ENCODE measurements at places on chromosomes 6 and 20.
A peak's percentile ranks its signal among the peaks of the same experiment; 100 is the strongest.

GRCh38 chr6:130965656-130966055 lies 97.4 kb downstream of the EPB41L2 start:
- DNase-seq, result no peak

GRCh38 chr6:166515072-166515810 lies 71.2 kb downstream of the RAMACL start:
- no peak for DNase-seq

DNA sequence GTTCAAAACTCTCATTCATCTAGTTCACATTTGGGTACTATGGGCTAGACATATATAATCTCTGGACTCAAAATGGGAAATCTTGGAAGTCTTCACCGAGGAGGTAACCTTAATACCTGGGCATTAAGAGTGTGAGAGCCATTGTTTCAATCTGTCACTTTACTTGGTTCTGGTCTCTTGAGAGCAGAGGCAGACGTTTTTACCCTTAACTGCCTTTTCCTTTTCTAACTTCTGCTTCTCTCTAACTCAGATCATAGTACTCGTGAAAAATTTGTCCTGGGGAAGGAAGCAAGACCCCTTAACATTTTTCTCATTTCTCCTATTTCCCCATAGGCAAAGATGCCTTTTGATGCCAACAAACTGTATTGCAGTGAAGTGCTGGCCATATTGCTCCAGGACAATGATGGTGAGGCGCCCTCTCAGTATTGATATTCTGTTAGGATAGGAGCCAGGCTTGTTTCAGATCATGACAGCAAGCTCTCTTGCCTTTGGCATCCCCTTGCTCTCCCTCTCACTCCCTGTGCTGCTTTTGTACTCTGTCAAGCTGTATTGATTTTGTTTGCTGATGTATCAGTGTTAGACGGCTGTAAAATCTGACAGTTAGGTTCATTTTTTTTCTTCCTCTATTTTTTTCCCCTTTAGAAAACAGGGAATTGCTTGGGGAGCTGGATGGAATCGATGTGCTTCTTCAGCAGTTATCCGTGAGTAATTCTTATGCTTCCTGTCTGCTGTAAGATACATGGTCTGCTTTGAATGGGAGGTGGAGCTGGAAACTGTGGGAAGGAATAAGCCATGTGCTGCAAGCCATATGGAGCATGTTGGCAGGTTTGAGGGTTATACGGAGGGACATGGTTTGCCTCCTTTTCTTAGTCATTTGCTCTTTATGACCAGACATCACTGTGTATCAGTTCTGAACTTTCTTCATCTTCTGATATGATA lies 83.5 kb downstream of the CTNNBL1 start:
- DNase-seq, result no peak

DNA sequence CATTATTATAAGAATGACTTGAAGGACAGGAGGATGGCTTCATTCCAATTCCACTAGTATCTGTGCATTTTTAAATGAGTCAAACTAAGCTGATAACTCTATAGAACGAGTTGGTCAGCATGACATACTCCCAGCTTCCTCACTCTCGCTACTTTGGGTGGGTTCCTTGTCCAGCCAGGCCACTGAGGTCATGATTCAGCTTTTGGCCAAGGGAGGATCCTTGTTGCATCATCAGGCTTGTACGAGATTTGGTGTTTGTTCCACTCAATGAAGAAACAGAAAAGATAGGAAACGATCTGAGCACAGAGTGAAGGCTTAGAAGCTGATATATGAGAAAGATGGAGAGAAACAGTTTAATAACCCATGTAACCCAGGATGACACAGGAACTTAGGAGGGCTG lies 19.8 kb downstream of the NEDD9 start:
- DNase-seq, result no peak

DNA sequence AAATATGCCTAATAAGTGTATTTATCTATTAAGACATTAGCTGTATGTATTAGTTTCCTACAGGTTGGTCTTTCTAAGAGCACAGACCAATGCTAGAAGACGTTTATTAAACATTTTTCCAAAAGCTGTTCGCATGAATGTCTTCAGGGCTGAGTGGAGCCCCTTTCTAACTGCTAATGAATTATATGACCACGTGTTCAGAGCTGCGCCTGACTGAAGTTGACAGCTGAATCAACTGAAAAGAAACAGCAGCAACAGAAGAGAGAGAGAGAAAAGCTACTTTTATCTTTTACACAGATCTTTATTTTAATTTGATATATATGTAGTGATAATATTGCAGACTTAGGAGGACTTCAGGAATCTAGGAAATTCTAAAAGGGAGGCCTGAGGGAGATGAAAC lies 75.2 kb upstream of the ARID1B start:
- no peak for DNase-seq

- DNase-seq, result no peak
Measured at GRCh38 chr6:37099442-37099841, 70.5 kb upstream of the PIM1 start.

DNA sequence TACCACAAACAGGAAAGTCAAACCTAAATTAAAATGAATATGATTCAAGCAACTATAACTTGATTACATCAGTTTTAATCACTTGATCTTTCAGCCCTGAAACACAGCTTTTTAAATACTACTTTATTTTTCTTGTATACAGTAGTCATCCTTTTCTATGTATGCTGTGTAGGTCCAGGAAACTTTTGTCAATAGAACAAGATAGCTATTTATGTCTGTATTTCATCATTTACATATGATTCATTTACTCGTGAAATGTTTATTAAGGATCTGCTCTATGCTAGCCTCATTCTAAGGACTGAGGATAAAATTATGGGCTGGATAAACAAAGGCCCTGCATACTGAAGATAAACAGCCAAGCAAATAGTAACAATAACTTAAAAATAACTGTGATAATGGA lies 930.2 kb downstream of the TFAP2A start:
- DNase-seq, result no peak

- DNase-seq, result no peak
Measured at GRCh38 chr6:72792692-72793091, 170.8 kb downstream of the KCNQ5 start.

GRCh38 chr6:34295721-34296120 lies 46.9 kb upstream of the SMIM29 start:
- peak; percentile 50 for DNase-seq

- DNase-seq, result no peak
Measured at GRCh38 chr6:163773646-163774045, 359.1 kb downstream of the QKI start.

GRCh38 chr20:10542442-10542841 lies 107.3 kb downstream of the SLX4IP start:
- no peak for DNase-seq

DNA sequence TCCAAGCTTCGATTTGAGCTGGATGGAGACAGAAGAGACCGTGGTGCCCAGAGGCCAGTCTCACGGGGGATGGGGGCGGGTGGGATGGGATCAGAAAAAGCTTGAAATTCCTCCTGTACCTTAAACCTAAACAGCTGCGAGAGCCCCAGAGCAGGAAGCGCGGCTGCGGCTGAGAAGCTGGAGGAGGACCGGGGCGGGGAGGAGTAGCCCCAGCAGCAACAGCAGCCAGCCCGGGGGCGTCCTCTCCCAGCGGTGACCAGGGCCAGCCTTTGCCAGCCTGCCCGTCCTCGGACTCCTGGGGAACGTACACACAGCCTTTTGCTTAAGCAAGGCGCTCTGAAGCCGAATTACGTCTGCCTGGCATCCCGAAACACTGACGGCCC lies 17.4 kb upstream of the PRDM13 start:
- no peak for DNase-seq

GRCh38 chr6:11190625-11191245 lies 41.7 kb downstream of the NEDD9 start:
- no peak for DNase-seq

DNA sequence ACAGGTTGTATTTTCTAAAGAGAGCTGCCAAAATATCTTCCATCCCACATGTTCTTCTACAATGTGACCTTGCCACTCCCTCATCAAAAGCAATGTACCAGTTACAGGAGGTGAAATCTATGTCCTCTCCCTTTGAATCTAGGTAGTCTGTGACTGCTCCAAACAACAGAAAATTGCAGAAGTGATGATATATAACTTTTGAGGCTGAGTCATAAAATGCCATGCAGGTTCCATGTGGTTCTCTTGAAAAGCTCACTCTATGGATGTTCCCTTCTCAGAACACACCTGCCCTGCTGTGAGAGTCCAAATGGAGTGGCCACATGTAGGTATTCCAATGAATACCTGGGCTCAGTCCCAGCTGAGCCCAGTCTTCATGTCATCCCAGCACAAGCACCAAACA lies 16.9 kb upstream of the PHIP start:
- DNase-seq, result no peak

GRCh38 chr6:88964509-88964908 lies 1.1 kb upstream of the RNGTT start:
- DNase-seq, result no peak

DNA sequence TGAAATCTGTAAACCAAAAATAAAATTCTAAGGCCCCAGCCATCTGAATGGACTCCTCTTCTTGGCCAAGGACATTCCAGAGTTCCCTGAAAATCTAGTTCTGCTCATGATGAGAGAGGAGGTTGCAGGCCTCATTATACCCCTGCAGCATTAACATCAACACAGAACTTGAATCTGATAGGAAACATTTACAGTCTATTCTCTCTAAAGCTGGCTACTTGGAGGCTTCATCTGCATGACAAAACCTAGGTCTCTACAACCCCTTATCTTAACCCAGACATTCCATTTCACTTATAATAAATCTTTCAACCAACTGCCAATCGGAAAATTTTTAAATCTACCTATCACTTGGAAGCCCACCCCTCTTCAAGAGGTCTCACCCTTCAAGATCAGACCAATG lies 15.7 kb downstream of the RTN4IP1 start:
- no peak for DNase-seq

DNA sequence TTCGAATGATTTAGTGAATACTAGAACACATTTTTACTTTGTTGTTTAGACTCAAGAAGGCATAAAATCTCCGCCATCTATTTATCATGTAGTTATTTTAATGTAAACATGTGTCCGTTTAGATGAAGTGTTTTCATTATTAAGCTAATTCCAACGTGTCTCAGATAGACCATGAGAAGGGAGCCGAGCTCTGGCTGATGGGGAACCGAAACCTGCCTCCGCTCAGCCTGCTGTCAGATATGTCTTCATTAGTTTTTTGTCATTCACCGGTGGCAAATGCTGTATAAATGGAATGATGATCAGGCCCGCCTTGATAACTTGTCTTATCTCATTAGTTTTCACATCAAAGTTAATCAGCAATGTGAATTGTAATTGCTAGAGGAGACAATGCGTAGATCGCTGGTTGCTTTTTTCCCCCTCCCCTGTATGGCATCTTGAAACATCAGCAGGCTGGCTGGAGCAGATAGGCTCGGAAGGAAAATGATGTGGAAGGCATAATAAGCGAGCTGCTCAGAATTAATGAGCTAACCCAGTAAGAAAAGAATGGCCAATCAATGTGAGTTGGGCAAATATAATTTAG lies 136.4 kb downstream of the LINC00237 start:
- DNase-seq, result no peak

GRCh38 chr20:63534427-63534830 lies 2.7 kb downstream of the PTK6 start:
- DNase-seq, result no peak

- DNase-seq, result no peak
Measured at GRCh38 chr20:9903048-9903655, 64.3 kb upstream of the PAK5 start.

DNA sequence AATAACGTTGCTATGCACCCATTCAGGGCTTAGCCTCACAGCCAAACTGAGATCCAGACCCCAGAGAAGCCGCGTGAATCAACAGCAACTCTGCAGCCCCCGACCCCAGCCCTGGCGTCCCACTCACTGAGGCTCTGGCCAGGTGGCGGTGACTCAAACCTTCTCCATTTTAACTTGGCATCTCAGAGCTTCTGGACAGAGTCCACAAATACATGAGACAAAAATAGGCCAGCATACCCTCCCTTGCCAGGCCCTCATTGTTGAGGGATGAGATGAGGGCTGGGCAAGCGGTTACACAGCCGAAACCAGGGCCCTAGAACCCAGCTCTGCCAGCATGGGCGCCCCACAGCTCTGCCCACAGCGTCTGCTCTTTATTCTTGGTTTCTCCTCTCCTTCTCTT lies 118.4 kb downstream of the MYLK4 start:
- no peak for DNase-seq

DNA sequence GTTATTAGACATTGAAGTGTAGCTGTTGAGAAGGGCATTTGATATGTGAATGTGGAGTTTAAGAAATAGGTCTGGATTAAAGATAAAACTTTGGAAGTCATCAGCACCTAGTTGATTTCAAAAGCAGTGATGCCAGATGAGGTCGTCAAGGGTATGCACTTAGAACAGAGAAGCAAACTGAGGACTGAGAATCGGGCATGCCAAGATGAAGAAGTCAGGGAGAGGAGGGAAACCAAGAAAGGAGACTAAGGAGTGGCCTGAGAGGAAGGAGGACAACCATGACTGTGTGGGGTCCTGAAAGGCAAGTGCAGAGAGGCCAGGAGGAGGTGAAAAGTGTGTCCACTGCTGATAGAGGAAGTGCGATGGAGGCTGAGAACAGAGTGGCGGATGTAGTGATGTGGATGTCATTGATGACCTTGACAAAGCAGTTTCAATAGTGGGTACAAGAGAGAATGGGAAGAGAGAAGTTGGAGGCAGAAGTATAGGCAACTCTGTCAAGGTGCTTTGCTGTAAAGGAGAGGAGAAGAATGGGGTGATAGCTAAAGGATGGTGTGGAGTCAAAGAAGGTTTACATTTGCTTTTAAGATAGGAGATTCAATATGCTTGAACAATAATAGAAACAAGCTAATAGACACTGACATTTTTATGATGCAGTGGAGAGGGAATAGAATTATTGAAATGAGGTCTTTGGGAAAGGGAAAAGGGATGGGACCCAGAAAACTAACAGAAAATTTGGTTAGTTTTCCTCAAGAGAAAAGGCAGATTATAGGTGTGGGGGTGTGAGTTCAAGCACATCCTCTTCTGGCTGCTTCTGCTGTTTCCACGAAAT lies 139.7 kb upstream of the TMEM170B start:
- no peak for DNase-seq

DNA sequence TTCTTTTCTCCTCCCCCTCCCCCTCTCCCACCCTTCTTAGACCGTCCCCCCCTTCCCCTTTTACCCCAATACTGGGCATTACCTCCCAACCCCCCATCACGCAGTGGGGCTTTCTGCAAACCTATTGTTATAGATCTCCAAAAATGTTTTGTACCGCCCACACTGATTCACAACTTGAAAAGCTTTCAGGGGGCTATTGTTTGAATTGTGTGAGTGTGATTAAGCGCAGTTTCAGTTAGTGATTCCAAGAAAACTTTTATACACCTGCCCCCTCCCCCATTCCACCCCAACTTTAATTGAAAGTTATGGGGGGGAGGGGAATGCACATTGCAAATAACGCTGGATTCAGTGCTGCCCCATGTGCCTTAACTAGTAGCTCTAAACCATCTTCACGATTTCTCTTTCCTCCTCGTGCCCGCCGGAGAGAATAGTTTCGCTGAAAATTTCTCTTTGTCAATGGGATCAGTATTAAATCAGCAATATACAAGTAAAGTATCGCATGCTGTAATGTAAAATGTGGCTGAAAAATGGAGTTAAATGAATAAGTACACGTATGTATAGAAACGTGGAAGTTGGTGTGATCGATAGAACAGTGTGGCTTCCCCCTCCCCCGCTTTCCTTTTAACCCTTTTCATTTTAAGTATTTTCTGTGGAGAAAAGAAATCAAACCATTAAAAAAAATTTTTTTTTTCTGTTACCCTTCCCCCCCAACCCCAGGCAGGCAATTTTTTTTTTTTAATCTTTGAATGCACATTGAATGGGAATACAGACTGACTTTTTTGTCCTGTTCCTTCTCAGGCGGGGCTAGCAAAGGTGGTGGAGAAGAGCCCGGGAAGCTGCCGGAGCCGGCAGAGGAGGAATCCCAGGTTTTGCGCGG lies 632 bp downstream of the LIN28B start:
- DNase-seq, result no peak
